ENCODE measurements at places on chromosomes 16 and 17. TPM values are rescaled to one million over a fixed set of nuclear protein-coding genes. Genes with fewer than 3 reads are reported as not detected.

RCVRN gene
- not detected for total RNA-seq

KCNJ12 gene
- total RNA-seq, result 0.09 TPM

ABHD15 gene
- 5.9 TPM for total RNA-seq

RAMP2 gene
- total RNA-seq, result 4.7 TPM

PEX12 gene
- total RNA-seq, result 4.0 TPM

Measured in esophagus squamous epithelium (tissue), 5 donors.